ENCODE measurements at places on chromosomes 3 and 15.

GRCh38 chr3:144351011-144351410 lies 379.4 kb downstream of the DIPK2A start:
- DNase-seq = no peak

- no peak for DNase-seq
Observed at GRCh38 chr15:25572191-25572590, 133.4 kb upstream of the UBE3A start.

DNA sequence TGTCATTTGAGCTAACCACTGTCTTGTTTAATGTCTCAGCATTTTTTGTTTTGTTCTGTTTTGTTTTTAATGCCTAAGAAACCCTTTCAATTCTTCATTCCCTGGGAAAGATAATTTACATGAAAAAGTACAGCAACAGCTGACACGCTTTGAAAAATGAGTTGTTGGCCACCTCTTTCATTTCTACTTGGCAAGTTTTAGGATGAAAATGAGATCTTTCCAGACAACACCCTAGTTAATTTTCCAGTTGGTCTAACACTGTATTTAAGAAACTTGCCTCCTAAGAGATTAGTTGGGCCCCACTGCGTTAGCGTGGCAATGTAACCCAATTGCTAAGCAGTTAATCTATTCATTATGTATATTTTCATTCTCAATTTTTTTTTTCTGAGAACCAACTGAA lies 194.0 kb upstream of the LRRN1 start:
- no peak for DNase-seq

DNA sequence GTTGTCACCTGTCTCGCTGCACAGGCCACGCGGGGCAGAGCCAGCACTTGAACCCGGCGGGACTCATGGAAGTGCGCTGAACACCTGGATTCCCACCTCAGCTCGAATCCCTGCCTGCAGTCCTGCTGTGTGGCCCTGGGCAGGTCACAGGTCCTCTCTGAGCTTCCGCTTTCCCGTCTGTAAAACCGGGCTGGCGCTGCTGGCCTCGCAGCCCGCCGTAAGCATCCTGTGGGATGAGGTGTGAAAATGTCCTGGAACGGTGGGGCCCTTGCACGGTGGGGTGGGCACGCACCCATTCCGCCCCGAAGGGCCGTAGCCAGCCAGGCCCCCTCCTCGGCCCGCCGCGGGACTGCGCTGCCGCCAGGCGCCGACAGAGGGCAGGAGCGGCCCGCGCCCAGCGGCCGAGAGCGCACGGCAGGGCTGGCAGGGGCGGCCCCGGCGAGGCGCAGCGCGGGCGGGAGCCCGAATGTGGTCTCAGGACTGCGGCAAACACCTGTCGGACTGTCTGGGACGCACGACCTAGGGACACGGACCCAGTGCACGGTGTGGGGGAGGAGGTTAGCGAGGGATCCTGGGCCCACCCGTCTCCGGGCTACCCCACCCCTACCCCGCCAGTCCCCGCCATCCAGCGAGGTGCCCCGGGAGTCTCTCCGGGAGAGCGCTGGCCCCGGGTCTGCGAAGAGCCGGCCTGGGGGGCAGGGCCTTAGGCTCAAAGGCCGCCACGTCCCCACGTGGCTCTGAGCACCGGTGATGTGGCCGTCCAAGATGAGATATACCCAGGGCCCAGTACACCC lies 40.4 kb downstream of the DNAJB8 start:
- peak; percentile 44 for DNase-seq

DNA sequence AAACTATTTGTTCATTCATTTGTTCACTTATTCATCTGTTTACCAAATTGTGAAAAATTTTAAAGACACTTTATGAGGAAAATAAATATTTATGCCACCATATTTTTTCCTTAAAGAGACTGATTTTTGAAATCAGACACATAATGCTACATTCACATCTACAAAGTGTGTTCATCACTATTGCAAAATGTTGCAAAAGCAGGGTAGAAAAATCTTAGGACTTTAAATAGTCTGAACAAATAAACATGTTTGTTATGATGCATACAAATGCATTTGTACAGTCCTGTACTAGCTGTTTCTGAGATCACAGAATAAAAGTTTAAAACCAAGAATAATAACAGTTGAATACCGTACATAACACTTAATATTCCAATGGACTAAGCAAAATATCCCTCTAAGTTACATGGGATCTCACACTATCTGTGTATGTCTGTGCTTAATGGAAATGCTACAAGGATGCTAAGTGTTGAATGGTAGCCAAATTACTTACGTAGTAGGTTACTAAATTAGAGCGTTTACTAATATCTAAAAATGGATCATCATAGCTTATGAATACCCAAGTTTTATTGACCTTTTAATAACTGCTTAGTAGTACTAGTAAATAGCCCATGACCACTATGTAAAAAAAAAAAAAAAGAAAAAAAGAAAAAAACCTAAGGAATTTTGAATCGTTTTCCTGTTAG lies 25.1 kb downstream of the ATP11B start:
- DNase-seq = no peak

All from activated CD4-positive, alpha-beta T cell treated with anti-CD3 and anti-CD28 coated beads, Interleukin-2, amount 10 ng/mL, durations not matched to agents 7 days and 5 days (primary cell).